HepG2 (cell line): ENCODE measurements at places on chromosomes 16 and 17. TPM values are rescaled to one million over a fixed set of nuclear protein-coding genes. Genes with fewer than 3 reads are reported as not detected.

The KRTAP4-5 gene
- not detected in 2 replicates for total RNA-seq

The NFE2L1 gene
- 53.7 and 67.0 TPM in 2 replicates for total RNA-seq

The DHRS11 gene
- total RNA-seq = 19.6 and 28.4 TPM in 2 replicates

The C1QTNF8 gene
- 0.09 TPM in 1 of 2 replicates, not detected in the other for total RNA-seq

The XAF1 gene
- 1.7 and 2.4 TPM in 2 replicates for total RNA-seq

The DOK4 gene
- 52.7 and 55.5 TPM in 2 replicates for total RNA-seq
